ENCODE measurements at places on chromosomes 11 and 22.

GRCh38 chr11:20303391-20303965 lies 60.0 kb upstream of the HTATIP2 start:
- DNase-seq = no peak

GRCh38 chr11:97430877-97431276 lies 1041.1 kb downstream of the JRKL start:
- no peak for DNase-seq

GRCh38 chr11:36074941-36075431 lies 131.1 kb downstream of the LDLRAD3 start:
- no peak for DNase-seq

GRCh38 chr22:36457688-36458450 lies 23.6 kb downstream of the TXN2 start:
- no peak for DNase-seq

- DNase-seq = no peak
Observed at GRCh38 chr11:85685125-85685819, 723 bp downstream of the CCDC89 start.

DNA sequence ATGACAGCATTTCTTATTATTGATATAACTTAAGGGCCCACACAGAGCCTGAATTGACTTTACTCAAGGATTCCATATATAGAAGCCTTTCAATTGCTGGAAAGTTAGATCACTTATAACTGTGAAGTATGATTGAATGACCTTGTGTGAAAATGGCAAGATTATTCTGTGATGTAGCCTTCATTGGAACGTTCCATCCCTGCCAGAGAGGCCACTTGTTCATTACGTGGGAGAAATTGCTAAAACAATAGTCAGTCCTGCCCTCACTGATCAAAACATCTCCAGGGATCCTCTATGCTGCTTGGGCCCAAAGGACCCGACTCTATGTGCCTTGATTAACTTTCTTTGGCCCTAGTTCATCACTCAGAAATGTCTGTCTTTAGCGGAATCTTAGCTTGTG lies 159.5 kb upstream of the BLID start:
- no peak for DNase-seq

DNA sequence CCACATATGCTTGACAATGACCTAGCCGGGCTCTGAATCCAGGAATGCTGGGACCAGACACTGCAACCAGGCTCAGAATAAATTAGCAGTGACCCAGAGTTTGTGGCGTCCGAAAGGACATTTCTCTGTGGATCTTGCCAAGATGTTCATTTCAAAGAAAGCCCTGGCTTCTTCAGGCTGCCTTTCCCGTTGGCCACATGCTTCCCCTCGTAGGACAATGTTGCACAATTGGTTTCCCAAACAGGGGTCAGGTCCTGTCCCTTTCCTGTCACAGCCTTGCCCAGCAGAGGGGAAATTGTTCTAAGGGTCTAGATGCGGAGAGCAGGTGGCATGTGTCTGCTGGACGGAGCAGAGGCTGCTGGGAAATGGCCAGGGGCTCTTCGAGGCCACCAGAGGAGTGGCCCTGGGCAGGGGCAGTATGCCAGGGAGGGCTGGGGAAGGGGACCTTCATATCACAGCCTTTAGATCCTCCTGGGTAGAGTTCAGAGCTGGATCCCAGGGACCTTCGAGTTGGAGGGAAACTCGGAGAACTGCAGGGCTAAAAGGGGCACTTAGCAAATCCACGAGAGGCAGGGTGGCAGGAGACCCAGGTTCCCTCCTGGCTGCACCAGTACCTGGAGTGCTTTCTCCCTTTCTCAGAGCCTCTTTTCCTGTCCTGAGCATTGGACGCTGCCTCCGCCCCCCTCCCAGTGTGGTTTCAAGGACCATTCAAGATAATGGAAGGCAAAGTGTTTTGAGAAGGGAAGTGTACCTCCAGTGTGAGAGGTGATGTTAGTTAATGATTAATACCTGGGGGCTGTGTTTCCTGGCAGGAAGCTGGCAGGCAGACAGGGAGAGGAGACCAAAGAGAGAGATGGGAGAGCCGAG lies 42.3 kb downstream of the C11orf96 start:
- DNase-seq = no peak

GRCh38 chr11:94678901-94679300 lies 89.3 kb upstream of the AMOTL1 start:
- no peak for DNase-seq

GRCh38 chr11:69644962-69645675 lies 4.2 kb downstream of the CCND1 start:
- no peak for DNase-seq

DNA sequence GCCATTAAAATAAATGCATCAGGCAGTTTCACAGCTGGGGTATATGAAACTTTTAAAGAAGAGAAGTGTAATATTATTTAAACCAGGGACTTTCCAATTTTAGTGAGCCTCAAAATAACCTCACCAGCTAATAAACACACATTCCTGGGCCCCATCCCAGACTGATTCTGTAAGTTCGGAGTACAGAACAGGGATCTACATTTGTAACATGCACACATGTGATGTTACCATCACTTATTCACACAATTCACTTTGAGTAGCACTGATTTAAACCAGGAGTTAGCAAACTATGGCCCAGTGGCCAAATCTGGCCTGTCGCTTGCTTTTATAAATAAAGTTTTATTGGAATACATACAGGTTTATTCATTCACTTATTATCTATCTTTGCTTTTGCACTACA lies 62.0 kb downstream of the STK33 start:
- no peak for DNase-seq

DNA sequence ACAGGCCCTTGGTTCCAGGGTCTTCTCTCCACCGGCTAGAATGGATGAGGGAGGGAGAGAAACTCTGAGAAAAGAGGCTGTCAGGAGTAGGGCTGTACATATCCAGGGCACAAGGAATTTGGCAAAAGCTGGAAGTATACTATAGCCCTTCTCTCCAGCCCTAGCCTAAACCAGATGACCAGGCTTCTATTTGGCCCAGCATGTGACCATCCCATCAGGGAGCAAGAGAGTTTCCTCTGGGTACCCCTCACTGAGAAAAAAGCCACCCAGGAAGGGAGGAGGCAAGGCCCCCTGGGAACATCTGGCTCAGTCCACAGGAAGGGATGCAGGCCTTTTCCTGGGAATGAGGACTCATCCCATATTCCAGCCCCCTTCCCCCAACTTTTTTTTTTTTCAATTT lies 8.3 kb downstream of the CD44 start:
- no peak for DNase-seq

DNA sequence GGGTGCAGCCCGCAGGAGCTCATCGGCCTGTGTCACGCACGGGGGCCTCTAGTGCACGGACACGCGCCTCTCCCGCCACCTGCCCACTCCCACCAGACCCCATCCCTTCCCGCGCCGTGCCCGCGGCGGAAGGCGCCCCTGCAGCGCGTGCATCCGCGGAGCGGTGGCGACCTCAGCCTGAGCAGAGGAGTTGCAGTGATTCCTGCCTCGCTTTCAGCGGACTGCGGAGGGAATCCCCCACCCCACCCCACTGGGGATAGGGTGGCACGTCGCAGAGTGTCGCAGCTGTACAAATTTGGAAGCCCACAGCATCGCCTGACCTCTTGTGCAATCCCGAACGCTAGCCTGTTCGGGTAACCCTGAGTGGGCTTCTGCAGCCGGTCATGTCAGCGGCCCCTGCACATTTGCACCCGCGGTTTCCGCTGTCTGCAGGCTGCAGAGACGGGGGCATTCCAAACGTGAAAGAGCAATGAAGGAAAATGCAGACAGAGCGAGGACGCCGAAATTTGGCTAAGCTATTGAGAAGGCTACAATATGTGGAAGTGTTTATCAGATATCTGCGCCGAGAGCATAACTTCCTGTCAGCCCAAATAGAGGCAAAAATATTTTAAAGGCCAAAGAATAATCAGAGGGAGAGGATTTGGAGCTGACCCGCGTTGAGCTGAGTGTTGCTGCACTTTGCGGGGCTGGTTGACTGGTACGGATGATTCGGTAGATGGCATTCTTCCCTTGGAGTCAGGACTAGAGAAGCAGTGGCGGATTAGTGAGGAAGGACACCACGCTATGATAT lies 617 bp upstream of the ARHGAP20 start:
- DNase-seq = no peak

- DNase-seq = no peak
Observed at GRCh38 chr11:42172441-42172840, 713.0 kb upstream of the LRRC4C start.

GRCh38 chr11:86547727-86548126 lies 124.7 kb downstream of the ME3 start:
- DNase-seq = no peak

GRCh38 chr11:95790933-95791708 lies 823 bp downstream of the CEP57 start:
- DNase-seq = peak; percentile 77

- no peak for DNase-seq
Observed at GRCh38 chr11:122007601-122008071, 108.4 kb downstream of the BLID start.

DNA sequence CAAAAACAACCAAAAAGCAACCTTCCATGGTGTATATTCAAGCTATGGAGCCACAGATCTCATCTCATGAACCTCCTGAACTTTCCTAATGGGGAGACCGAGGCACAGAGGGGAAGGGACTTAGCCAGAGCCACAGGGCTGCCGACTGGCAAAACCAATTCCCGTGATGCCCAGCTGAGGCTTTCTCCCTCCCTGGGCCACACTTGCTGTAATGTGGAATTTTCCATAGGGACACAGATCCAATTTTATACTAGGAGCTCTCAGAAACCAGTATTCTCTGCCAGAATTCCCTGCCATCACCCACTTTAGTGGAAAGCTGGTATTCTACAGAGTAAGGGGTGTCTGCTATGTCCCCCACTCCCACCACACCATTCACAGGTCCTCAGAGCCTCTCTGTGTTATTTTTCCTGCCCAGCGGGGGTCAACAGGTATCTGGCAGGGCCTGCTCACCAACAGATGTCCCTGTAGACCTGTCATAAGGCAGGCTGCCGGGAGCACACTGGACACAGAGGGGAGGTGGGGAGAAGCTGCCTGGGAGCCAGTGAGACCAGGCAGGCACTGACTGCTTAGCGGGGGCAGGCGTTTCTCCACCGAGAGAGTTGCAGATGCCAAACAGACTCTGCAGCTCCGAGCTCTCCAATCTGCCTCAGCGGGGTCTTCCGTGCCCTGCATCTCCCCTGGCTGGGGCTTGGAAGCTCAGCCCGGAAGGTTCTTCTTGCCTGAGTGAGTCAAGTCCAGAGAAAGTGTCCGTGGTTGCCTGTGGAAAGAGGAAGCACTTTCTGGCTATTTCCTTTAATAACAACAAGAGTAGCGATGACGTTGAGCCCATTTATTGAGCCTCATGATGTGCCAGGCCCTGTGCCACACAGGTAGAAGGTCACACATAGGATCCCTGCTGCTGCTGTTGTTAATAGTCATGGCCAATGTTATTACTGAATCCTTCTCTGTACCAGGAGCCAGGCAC lies 26.3 kb downstream of the RPS6KA4 start:
- no peak for DNase-seq

- DNase-seq = no peak
Observed at GRCh38 chr11:98766903-98767302, 253.8 kb upstream of the CNTN5 start.

DNA sequence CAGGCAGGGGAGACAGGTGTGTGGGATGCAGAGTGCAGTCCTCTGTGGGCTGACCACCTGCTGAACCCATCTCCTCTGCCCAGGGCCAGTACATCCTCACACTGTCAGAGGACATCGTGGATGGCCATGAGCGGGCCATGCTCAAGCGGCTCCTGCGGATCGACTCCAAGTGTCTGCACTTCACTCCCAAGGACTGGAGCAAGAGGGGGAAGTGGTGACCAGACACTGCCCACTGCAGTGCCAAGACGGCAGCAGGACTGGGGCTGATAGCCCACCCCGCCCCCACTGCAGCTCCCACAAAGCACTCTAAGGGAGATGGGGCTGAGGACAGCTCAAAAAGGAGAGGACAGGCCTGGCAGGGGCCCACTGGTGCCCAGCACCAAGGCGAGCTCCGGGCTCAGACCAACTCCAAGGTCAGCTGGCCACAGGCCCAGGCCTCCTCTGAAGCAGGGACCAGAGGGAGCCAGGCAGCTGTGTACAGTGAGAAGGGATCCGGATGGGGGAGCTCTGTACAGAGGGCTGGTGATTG lies 1.6 kb downstream of the RNASEH2C start:
- DNase-seq = no peak

DNA sequence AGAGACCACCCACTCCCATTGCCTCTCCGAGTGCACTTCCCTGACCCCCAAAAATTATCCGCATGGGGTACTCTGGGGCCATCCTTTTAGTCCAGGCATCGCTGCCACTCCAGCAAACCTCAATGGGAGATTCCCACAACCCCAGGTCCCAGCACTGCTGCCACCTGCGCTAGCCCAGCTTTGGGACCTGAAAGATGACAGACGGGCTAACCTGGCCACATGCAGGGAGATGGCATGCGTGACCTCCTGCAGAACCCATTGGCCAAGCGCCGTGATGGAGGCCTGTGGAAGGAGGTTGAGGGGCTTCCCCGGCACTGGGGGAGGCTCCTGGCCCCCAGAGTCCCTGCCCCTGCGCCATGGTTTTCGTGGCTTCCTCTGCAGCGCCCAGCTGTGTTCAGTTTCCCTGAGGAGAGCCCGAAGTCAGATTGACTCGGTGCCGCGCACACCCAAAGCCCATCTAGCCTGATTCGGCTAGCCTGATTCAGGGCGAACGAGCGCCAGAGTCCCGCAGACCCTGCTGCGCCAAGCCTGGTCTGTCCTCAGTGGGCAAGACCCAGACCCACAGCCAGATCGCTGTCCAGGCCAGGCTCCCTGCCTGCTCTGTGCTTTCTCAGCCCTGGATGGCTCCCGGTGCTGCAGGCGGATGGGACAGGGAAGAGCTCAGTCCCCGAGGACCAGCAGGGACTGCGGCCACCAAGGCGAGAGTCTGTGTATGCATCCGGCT lies 751 bp upstream of the WNT7B start:
- DNase-seq = no peak

DNA sequence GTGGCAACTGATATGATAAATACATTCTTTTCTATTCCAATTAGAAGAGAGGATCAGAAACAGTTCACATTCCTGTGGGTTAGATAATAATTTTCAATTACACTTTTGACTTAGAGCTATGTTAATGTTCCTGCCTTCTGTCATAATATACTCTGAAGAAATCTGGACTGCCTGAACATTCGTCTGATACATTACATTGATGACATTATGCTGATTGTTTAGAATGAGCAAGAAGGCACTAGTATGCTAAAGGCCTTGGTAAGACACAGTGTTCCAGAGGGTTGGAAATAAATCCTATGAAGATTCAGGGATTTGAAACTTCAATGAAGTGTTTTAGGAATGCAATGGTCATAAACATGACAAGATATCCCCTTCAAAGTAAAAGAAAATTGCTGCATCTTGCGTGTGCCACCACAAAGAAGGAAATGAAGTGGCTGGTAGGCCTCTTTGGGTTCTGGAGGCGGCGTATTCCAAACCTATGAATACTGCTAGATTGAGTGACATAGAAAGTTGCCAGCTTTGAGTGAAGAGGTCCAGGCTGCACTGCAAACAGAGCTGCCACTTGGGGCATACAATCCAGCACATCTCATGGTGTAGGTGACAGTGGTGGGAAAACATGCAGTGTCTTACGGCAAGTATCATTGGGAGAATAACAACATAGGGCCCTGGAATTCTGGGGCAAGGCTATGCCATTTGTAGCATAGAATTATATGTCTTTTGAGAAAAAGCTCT lies 21.2 kb upstream of the PDE3B start:
- DNase-seq = no peak

- DNase-seq = no peak
Observed at GRCh38 chr22:38737302-38738060, 18.3 kb downstream of the SUN2 start.
